ENCODE measurements at places on chromosomes 13 and 19.

DNA sequence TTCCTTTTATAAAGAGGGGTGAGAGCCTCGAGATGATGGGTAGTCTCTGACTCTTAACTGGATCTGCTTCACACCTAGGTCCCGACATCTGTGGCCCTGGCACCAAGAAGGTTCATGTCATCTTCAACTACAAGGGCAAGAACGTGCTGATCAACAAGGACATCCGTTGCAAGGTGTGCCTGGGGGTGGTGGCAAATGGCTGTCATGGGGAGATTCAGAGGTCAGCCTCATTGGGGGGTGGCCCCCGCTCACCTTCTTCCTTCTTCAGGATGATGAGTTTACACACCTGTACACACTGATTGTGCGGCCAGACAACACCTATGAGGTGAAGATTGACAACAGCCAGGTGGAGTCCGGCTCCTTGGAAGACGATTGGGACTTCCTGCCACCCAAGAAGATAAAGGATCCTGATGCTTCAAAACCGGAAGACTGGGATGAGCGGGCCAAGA, 1.6 kb downstream of the CALR start:
- no peak for DNase-seq

DNA sequence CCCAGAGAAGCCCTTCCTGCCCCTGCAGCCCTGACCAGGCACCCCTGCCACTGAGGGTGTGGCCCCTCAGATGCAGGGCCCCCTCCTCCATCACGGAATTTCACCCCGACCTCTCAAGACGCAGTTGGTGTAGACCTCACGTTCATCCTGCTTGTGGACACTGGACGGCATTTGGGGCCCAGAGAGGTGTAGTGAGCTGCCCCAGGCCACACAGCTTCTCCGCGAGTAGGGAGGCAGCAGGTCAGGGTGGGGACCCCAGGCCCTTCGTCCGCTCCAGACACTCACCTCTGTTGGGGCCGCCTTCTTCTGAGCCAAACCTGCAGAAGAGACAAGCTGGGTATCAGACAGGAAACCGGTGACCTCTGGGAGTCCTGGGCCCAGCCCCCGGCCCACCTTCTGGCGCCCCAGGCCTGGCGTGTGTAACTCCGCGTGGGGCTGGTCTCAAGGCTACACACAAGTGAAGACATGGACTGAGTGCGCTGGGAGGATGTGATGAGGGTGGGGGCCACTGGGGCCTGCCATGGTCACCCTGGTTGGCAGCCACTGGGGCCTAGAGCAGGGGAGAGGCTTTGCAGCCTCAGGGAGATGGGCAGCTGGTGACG, 33.1 kb downstream of the PIP5K1C start:
- DNase-seq, result no peak

- DNase-seq, result no peak
These were observed 44.0 kb downstream of the CCDC70 start for GRCh38 chr13:51905787-51906186.

DNA sequence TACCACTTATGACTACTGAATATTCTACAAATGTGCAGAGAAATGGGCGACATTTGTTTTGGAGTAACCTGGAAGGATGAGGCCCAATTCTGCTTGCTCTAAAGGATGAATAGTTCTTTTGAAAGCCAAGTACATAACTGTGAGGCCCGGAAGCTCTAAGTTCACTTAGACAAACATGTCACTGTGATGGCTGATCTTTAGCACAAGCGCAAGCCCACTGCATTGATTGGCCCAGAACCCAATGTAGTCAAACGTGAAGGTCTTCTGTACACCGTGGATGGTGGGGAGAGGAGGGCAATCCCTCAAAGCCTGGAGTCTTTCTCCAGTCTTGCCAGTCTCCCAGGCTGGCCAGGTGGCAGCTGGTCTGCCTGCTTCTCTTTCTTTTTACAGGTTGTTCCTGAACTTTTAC, 139.6 kb downstream of the RFC3 start:
- DNase-seq, result no peak

DNA sequence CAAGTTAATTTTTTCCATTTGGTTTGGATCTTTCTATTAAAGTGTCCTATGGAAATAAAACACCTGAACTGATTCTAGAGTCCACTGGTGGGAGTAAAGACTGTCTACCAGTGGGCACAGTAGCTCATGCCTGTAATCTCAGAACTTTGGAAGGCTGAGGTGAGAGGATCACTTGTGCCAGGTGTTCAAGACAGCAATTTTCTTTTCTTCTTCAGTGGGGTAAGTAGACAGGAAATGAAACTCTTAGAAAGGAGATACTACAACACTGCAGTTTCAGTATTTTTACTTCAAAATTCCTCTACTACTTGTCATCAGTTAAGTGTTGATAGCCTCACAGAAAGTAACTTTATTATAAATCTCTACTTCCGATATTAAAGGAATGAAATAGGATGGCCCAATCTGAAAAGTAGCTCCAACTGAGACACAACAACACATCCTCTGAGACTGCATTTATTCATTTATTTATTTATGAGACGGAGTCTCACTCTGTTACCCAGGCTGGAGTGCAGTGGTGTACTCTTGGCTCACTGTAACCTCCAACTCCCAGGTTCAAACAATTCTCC, 26.3 kb downstream of the DNMT1 start:
- no peak for DNase-seq

All from GM23338 (cell line).